GM20000 (cell line): ENCODE measurements at places on chromosomes 6 and 20.

GRCh38 chr6:141833001-141833655 is 299.6 kb upstream of the GJE1 start:
- DNase-seq: no peak

DNA sequence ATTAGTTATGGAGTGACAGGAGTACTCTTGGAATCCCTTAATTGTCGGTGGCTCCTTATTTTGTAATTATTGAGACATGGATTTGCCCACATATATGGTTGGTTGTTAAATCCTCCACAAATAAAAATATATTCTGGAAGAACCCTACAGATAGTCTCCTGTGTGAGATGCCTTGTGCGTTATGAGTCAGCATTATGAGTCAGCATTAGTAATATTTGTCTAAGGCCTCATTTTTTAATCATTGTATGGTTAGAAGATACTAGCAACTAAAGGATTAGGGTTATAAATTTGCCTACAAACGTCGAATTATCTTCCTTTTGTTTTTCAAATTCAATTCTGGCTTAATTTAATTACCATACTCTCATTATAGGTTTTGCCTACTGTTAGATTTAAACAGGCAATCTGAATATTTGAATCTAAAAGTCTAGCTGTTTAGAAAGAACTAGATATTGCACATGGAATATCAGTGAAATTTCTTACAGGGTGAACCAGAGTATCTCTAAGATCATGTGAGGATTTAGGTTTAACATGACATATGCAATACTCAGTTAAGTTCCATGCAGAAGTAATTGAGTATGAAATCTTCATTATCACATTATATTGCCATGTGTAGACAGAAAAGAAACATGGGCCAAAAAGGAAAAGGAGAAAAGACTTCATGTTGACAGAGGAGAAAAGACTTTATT is 5.9 kb downstream of the C6orf58 start:
- DNase-seq: no peak

DNA sequence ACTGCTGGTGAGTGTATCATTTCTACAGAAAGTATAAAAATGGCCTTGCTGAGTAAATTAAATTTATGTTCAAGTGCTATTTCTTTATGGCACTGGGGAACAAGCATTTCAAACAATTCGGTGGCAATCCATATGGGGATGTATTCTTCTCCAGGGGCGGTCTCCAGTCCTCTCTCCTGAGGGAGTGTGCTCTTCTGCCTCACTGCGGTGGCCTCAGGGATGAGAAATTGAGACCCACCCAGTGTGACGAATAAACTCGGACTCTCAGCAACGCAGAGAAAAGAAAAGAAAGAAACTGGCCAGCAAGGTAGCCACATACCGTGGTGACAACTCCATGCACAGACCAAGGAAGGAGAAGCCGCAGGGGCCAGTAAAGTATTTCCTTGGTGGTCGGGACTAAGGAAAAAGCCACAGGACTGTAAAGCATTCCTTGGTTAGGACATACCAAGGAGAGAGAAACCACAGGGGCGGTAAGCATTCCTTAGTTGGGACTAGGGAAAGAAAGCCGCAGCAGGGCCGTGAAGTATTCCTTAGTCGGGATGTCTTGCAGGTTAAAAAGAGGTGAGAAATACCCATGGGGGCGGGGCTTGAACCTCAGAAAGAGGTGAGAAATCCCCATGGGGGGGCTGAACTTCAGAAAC is 13.6 kb upstream of the GOPC start:
- no peak for DNase-seq

GRCh38 chr6:6583836-6584235 is 4.7 kb upstream of the LY86 start:
- DNase-seq: no peak

- DNase-seq: no peak
Measured at GRCh38 chr20:22353586-22353985, 230.8 kb downstream of the FOXA2 start.
